Stimulated activated naive CD4-positive, alpha-beta T cell treated with Interleukin-2 at 50 U/mL for 16 hours (primary cell): ENCODE measurements at places on chromosomes 3 and 15.

DNA sequence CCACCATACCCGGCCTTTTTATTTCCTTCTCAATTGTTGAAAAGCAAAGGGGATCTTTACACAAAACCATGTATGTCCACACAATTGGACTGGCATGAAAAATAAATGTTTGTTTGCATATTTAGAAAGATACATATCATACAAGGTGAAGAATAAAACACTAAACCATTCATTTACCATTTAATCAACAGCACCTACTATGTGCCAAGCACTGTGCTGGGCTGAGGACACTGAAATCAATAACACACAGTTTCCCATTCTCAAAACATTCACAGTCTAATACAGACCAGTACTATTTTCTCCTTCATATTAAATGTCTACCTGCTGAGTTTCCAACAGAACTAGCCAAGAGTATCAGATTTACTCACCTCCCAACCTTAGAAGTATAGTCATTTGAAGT is 84.7 kb downstream of the IGF2BP2 start:
- DNase-seq, result no peak

GRCh38 chr15:81069356-81069755 is 64.7 kb upstream of the CFAP161 start:
- no peak for DNase-seq

DNA sequence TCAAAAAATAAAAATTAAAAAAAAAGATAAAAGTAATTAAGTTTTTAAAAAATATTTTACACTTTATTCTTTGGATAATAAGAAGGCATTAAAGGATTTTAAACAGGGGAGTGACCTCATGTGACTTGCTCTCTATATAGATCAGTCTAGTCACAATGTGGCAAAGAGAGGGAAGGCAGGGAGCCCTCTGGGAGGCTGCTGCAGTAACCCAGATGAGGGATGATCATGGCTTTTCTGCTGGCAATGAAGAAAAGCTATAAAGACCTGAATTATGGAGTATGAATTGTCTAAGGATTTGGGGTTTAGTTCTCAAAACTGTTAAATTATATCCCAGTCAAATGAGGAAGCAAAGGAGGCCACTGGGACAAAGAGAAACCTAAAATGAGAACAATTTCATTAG is 58.1 kb downstream of the SUMF1 start:
- no peak for DNase-seq

DNA sequence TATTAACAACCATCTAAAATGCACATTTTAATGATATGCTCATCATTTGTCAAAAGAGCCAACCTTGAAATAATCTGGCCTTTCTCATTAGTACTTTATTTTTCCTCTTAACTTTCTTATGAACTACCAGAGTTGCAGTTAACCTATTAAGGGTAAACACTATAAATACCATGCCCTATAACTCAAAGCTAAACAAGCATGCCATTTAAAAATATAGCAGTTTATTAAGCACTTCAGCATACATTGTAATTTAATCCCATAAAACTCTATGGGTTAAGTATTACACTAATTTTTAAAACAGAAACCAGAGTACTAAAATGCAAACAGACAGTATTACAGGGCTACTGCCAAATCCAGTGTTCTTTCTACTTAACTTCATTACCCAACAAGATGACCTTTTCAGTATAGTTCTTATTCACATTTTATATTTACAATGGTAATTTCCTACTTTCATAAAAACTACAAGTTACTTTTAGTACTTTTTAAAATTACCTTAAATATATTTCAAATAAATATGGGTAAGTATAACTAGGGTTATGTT is 11.8 kb downstream of the NPTN start:
- DNase-seq, result no peak
